Psoas muscle (tissue), 8 donors: ENCODE measurements at places on chromosomes 13 and 19. TPM values are rescaled to one million over a fixed set of nuclear protein-coding genes. Genes with fewer than 3 reads are reported as not detected.
A peak's percentile ranks its signal among the peaks of the same experiment; 100 is the strongest.

DNA sequence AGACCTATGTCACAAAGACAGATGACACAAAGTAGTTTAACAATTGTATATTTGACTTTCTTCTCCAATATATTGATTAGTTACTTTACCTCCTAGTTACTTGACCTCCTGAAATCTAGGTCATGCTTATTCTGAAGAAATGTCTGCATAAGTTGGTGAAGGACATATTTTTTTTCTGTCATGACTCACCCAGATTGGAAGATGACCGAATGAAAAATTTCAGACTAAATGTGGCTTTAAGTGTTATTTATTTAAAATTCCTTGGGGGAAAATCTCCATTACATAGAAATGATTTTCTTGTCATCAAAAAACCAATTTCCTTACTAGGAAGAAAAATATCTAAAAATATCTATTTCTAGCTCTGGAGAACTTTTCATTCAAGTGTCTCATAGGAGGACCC lies 217.1 kb downstream of the POSTN start:
- H3K27me3 ChIP-seq: no peaks in the 10 kb centered on the region
- DNase-seq: no peak
- no peaks in the 10 kb centered on the region for H3K4me1 ChIP-seq
- no peak overlapping the region for H3K4me3 ChIP-seq
- H3K36me3 ChIP-seq: no peaks in the 10 kb centered on the region
- H3K27ac ChIP-seq: no peak overlapping the region

DNA sequence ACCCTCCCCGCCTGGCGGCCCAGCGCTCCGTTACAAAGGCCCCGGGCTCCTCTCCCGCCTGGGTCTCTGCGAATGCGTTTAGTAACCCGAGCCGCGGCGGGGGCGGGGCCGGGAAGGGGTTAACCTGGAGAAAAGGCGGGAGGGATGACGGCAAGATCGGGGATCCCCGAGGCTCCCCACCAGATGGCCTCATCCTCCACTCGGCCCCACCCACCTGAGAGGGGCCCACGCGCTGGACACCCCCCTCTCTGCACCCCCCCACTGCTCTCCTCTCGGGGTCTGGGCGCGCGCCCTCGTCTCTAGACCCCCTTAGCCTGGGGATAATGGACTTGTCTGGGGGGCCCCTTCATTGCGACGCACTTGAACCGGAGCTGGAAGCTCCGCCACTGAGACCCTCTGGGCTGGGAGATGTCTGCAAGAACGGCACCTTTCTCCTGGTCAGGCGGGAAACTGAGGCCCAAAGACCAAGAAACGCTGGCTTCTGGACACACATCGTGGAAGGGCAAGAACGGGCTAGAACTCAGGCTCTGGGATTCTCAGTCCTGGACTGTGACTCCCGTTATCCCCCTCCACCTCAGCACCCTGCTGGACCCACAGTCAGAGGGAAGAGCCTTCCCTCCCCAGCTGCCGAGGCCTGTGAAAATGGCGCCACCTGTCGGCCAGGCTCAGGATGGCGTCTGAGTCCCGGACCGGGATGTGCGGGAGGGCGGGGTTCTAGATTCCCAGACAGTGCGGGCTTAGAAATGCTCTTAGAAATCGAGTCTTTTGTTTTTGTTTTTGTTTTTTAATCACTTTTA lies 2.9 kb upstream of the LTBP4 start:
- no peaks in the 10 kb centered on the region for H3K36me3 ChIP-seq
- DNase-seq: peak; percentile 93
- H3K4me1 ChIP-seq: peaks cover 18% of the 10 kb centered on the region
- H3K27me3 ChIP-seq: no peaks in the 10 kb centered on the region

DNA sequence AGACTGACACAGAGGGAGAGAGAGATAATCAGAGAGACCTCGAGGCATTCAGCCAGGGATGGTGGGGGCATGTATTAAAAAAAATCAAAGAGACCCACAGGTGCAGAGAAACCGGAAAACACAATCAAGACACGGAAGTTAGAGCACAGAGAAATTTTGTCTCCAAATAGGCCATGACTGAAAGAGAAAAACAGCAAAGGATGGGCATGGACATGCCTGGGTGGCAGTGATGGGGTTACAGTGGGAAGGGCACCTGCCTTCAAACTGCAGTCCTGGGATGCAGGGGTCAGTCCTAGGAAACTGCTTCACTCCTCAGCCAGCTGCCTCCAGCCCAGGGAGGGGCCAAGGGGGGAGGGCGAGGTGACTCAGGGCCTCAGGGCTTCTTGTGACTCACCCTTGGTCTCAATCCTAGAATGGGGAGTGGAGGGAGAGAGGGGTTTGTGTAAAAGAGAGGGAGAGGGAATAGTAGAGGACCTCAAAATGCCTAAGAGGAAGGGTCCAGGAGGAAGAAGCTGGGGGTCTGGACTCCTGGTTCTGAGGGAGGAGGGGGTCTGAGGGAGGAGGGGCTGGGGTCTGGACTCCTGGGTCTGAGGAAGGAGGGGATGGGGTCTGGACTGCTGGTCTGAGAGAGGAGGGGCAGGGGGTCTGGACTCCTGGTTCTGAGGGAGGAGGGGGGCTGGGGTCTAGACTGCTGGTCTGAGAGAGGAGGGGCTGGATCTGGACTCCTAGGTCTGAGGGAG lies 3.6 kb upstream of the KCNN4 start:
- DNase-seq: no peak
- no peaks in the 10 kb centered on the region for H3K4me1 ChIP-seq
- H3K4me3 ChIP-seq: no peak overlapping the region
- H3K27ac ChIP-seq: no peak overlapping the region
- H3K27me3 ChIP-seq: no peaks in the 10 kb centered on the region

GRCh38 chr13:44158098-44158521 lies 215.5 kb upstream of the SERP2 start:
- peak; percentile 42 for DNase-seq
- peaks cover 70% of the 10 kb centered on the region for H3K4me1 ChIP-seq
- H3K27ac ChIP-seq: peak overlapping the region; percentile 87
- H3K36me3 ChIP-seq: no peaks in the 10 kb centered on the region
- H3K4me3 ChIP-seq: peak overlapping the region; percentile 20
- no peaks in the 10 kb centered on the region for H3K27me3 ChIP-seq

DNA sequence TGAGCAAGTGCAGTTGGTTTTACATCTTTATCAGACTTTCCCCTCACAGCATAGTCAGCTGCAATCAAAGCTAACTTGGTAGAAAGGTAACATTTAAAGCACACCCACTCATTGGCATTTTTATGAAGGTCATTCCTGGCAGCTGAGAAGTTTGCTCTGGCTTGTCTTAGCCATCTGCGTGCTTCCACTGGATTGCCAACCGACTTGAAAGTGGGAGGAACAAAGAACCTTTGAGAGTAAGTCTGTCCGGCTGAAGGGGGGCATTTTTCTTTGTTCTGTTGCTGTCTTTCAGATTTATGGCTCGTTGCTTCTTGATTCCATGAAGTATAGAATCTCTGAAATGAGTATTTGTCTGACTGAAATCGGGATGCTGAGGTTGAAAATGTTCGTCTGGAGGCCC lies 103.1 kb downstream of the SACS start:
- no peak for DNase-seq
- H3K4me3 ChIP-seq: no peak overlapping the region
- H3K27me3 ChIP-seq: no peaks in the 10 kb centered on the region
- H3K36me3 ChIP-seq: no peaks in the 10 kb centered on the region
- H3K4me1 ChIP-seq: no peaks in the 10 kb centered on the region

GRCh38 chr13:97205982-97206381 lies 16.2 kb upstream of the MBNL2 start:
- H3K36me3 ChIP-seq: no peaks in the 10 kb centered on the region
- no peak overlapping the region for H3K4me3 ChIP-seq
- no peak overlapping the region for H3K27ac ChIP-seq
- DNase-seq: no peak
- H3K27me3 ChIP-seq: no peaks in the 10 kb centered on the region

- peak; percentile 69 for DNase-seq
- peak within 1 kb of the TSS; percentile 18 for H3K4me3 ChIP-seq
- no peaks in the 10 kb centered on the region for H3K36me3 ChIP-seq
These were observed at the start of gene SLC8A2 for GRCh38 chr19:47471733-47472457. SLC8A2 (minus strand) TSS chr19:47471893; CDS start chr19:47466403, 5,490 bp downstream.

DNA sequence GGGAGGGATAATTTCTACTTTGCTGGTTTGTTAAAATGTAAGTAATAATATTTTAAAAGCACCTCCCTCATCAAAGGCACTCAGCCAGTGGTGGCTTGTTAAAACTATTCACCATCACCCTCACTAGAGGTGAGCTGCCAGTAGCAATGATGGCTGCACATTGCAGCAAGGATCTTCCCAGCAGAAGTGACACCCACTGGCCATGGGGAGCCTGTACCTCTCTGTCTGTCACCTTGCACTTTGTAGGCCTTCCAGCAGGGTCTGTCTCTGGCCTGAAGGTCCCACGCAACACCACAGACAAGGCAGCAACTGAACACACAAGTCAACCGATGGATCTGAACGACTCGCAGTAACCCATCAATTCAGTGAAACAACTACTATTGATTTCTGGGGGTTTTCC lies 47.3 kb upstream of the C13orf42 start:
- H3K4me1 ChIP-seq: no peaks in the 10 kb centered on the region
- no peak for DNase-seq
- no peaks in the 10 kb centered on the region for H3K36me3 ChIP-seq
- H3K27me3 ChIP-seq: no peaks in the 10 kb centered on the region
- no peak overlapping the region for H3K27ac ChIP-seq

DNA sequence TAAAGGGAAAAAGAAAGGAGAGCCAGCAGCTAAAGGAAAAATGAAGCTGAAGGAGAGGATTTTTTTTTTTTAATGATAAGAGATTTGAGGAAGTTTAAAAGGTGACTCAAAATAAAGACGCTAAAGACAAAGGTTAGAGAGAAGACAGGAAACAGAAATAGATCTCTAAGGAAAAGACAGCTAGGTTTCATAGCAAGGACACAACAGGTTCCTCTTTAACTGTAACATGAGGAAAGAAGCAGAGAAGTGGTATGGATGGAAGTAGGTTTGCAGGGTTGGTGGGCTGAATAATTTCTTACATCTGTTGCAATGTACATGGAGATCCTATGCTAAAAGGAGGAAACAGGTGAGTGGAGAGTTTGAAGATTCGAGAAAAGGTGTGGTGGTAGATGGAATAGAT lies 107.5 kb downstream of the MYCBP2 start:
- H3K27ac ChIP-seq: no peak overlapping the region
- no peaks in the 10 kb centered on the region for H3K27me3 ChIP-seq
- no peak overlapping the region for H3K4me3 ChIP-seq
- no peaks in the 10 kb centered on the region for H3K4me1 ChIP-seq
- H3K36me3 ChIP-seq: peaks cover 87% of the 10 kb centered on the region
- DNase-seq: no peak

DNA sequence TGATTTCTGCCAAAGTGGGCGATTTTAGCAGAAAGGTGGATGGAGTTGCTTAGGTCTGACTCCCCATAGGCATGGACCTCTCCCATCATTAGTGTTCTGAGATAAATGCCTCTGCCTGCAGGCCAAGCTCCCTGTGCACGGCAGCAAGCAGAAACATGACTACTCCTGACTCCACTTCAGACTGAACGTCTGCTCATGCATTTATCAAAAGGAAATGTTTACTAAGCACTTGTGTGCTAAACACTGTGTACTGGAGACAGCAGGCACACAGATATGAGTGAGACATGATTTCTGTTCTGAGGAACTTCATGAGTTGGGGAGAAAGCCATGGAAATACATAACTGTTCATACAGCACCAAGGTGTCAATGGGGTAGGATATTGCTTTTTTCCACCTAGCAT lies 149.6 kb downstream of the MIPEP start:
- no peaks in the 10 kb centered on the region for H3K36me3 ChIP-seq
- DNase-seq: no peak
- no peak overlapping the region for H3K27ac ChIP-seq
- H3K4me3 ChIP-seq: no peak overlapping the region
- no peaks in the 10 kb centered on the region for H3K27me3 ChIP-seq

GRCh38 chr19:480016-480855 lies 16.1 kb upstream of the MADCAM1 start:
- H3K27me3 ChIP-seq: no peaks in the 10 kb centered on the region
- peak overlapping the region; percentile 55 for H3K4me3 ChIP-seq
- peak; percentile 84 for DNase-seq
- peaks cover under 1% of the 10 kb centered on the region for H3K4me1 ChIP-seq
- H3K27ac ChIP-seq: no peak overlapping the region
- no peaks in the 10 kb centered on the region for H3K36me3 ChIP-seq

- no peaks in the 10 kb centered on the region for H3K36me3 ChIP-seq
- no peak overlapping the region for H3K27ac ChIP-seq
- DNase-seq: no peak
These were observed 55.1 kb upstream of the C1QTNF9 start for GRCh38 chr13:24254146-24254841.

DNA sequence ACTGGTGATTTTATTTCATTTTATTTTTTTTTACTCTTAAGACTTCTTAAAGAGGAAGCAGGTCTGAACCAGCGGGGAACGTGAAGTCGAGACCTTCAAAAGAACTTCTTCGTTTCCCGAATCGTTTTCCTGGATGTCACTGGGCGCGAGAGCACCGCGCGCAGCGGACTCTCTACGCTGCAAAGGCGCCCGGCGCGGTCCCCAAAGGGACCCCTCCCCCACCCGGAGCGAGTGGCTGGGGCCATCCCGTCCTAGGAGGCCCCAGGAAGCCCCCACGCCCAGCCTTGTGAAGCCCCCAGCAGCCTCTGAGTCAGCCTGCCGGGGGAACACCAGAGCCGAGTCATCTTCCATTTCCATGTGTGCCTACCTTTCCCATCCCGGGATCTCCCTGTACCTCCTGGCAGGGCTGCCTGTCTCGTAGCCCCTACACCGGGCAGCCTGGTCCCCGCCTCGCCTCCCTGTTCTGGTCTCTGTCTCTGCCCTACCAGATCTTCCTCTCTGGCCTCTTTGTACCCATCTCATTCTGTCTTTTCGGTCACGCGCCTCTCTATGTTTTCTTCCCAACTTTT lies 608 bp downstream of the CD70 start:
- no peaks in the 10 kb centered on the region for H3K27me3 ChIP-seq
- H3K4me1 ChIP-seq: no peaks in the 10 kb centered on the region
- H3K27ac ChIP-seq: no peak overlapping the region

DNA sequence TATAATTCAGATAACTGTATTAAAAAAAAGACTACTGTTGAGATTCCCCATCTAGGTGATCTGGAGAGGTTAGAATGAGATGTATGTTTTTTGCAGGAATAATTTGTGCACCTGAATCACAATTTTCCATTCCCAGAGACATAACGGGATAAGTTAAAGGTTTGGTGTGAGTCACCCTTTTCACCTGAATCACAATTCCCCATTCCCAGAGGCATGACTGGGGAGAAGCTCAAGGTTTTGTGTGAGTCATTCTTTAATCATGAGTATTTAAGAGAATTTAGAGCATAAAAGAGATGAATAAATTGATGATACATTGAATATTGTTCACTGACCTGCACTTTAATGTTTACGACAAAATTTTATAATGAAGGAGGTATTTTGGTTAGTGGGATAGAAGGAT lies 9.0 kb downstream of the OR7A5 start:
- no peak overlapping the region for H3K4me3 ChIP-seq
- no peaks in the 10 kb centered on the region for H3K4me1 ChIP-seq
- DNase-seq: no peak
- H3K27me3 ChIP-seq: no peaks in the 10 kb centered on the region

- H3K27ac ChIP-seq: peak overlapping the region; percentile 36
- H3K4me3 ChIP-seq: no peak overlapping the region
- no peak for DNase-seq
- H3K27me3 ChIP-seq: no peaks in the 10 kb centered on the region
- H3K4me1 ChIP-seq: no peaks in the 10 kb centered on the region
- H3K36me3 ChIP-seq: peaks cover 36% of the 10 kb centered on the region
These were observed 88.5 kb downstream of the RAB20 start for GRCh38 chr13:110472904-110473563.

Gene ELL
- total RNA-seq: 23.2 TPM

Gene PRKACA
- 270 TPM for total RNA-seq

Gene PRR12
- total RNA-seq: 7.3 TPM

Gene ZNF558
- total RNA-seq: 14.3 TPM

Gene CD37
- total RNA-seq: 2.3 TPM
